Fibroblast of the aortic adventitia (primary cell): ENCODE measurements at places on chromosomes 4 and X.
A peak's percentile ranks its signal among the peaks of the same experiment; 100 is the strongest.

DNA sequence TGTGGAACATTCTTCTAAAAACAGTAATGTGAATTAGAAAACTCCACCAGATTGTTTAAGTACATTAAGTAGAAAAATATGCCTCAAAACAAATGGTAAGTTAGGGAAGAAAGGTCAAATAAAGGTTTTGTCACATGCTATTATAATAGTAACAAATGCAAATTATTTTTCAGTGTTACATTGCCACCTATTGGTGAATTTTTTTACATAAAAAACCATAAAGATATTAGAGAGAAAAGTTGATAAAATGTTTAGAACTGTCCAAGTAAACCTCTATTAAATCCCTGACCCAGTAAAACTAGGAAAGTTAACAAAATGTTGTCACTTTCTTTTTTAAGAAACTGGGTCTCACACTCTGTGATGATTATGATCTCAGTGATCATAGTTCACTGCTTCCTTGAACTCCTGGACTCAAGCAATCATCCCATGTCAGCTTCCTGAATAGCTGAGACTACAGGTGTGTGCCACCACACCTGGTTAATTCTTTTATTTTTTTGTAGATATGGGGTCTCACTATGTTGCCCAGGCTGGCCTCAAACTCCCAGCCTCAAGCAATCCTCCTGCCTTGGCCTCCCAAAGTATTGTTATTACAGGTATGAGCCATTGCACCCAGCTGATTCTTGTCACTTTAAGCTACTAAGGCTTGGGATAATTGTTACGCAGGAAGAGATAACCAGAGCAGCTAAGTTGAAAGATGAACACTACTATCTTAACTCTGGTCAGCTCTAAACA lies 157.6 kb downstream of the ATRX start:
- DNase-seq = peak; percentile 25

GRCh38 chrX:115549008-115549407 lies 12.0 kb upstream of the PLS3 start:
- DNase-seq = no peak

DNA sequence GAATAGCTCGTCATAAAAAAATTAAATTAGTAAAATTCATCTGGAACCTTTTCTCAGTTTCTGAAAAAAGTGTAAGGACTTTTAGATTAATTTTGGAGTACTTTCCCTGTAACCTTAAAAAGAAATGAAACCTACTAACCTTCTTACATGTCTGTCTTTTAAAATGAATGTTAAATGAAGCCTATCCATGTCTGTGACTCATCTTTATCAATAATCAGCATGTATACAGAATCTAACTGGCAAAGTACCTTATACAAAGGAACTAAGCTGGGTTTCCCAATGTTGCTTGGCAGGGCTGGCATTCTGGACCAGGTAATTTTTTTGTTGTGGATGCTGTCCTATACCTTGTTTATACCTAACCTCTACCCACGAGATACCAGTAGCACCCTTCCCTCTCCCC lies 13.6 kb downstream of the FBXW7 start:
- no peak for DNase-seq

- DNase-seq = no peak
Observed at GRCh38 chr4:123867910-123868587, 471.5 kb downstream of the SPRY1 start.

GRCh38 chr4:167885872-167886271 lies 206.5 kb upstream of the ANXA10 start:
- DNase-seq = peak; percentile 22

GRCh38 chr4:16418814-16419213 lies 192.5 kb upstream of the TAPT1 start:
- peak; percentile 87 for DNase-seq

GRCh38 chr4:139492429-139492828 lies 38.5 kb downstream of the RAB33B start:
- DNase-seq = no peak

- peak; percentile 69 for DNase-seq
Observed at GRCh38 chr4:74555231-74555630, 110.3 kb downstream of the AREG start.

DNA sequence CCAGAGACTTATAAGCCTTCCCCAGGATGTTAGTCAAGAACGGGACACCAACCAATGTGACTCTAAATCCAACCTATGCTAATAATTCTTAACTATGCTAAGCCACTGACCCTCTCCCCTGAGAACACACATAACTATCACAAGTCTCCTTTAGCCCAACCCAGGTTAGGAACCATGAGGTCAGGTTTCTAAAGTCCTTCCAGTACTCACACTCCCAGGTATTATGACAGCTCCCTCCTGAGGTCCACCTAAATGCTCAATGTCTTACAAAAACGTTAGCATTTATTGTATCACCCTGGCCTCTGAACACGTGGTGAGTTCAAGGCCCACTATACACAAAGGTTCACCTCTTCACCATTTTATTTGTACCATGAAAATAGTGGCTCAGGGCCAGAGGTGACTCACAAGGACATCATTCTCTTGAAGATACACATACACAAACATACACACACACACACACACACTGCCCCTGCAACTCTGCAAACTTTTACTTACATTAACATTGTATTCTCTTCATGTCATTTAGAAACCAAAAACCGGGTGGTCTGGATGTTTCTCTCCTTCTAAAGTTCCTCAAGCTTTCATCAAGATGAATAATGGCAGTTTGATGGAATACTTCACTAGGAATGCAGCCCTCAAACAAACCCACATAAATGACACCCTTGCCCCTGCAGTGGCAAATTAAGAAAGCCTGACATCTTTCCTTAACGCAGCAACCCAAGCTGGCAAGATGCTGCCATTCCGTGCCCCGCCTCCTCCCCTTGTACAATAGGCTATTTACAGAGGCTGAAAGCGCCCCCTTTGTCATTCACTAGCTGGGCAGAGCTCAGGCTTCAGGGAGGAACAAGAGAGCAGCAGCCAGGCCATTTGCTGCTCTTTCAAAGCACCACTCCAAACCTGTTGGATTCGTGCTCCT lies 17.7 kb downstream of the ACSL1 start:
- peak; percentile 72 for DNase-seq

- DNase-seq = no peak
Observed at GRCh38 chr4:119111296-119111695, 24.3 kb upstream of the MYOZ2 start.

GRCh38 chr4:37988670-37989069 lies 28.5 kb downstream of the PTTG2 start:
- DNase-seq = no peak

- no peak for DNase-seq
Observed at GRCh38 chr4:88827442-88827841, 129.8 kb upstream of the NAP1L5 start.

DNA sequence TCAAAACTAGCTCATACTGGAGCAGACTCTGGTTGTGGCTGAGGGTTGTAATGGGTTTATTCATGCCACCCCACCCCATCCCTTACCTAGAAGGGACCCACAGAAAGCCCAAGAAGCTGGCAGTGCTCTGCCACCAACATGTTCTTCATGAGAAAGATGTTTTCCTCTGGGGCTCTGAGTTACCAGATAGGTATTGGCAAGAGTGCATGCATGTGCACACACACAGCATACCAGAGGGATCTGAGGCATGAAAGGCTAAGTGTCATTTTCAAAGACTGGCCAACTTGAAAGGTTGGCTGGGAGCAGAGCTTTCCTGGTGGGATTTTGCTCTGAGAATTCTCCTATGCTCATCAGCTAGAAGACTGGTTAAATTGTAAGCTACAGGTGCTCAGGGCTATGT lies 65.2 kb downstream of the PHOX2B start:
- DNase-seq = no peak

DNA sequence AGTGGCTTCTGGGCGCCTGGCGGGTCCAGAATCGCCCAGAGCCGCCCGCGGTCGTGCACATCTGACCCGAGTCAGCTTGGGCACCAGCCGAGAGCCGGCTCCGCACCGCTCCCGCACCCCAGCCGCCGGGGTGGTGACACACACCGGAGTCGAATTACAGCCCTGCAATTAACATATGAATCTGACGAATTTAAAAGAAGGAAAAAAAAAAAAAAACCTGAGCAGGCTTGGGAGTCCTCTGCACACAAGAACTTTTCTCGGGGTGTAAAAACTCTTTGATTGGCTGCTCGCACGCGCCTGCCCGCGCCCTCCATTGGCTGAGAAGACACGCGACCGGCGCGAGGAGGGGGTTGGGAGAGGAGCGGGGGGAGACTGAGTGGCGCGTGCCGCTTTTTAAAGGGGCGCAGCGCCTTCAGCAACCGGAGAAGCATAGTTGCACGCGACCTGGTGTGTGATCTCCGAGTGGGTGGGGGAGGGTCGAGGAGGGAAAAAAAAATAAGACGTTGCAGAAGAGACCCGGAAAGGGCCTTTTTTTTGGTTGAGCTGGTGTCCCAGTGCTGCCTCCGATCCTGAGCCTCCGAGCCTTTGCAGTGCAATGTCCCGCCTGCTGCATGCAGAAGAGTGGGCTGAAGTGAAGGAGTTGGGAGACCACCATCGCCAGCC lies at the start of gene ATOH1:
TSS of gene ATOH1 (plus strand) at position 422 of the 663 bp plus-strand sequence. CDS start at position 596, 174 bp downstream.
- no peak for DNase-seq

GRCh38 chr4:16070203-16070602 lies 13.6 kb downstream of the PROM1 start:
- no peak for DNase-seq

DNA sequence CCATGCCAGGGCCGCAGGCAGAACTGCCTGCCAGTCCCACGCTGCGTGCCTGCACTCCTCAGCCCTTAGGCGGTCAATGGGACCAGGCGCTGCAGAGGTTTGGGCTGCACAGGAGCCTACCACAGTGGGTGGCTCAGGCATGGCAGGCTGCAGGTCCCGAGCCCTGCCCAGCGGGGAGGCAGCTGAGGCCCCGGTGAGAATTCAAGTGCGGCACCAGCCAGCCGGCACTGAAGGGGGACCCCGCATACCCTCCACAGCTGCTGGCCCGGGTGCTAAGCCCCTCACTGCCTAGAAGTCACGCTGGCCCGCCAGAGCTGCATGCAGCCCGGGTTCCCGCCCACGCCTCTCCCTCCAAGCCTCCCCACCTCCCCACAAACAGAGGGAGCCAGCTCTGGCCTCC lies 302.5 kb upstream of the UGT8 start:
- no peak for DNase-seq

- peak; percentile 37 for DNase-seq
Observed at GRCh38 chrX:25968920-25969319, 169.2 kb upstream of the MAGEB18 start.

- peak; percentile 48 for DNase-seq
Observed at GRCh38 chr4:140807491-140808252, 51.5 kb upstream of the TBC1D9 start.

GRCh38 chr4:54144661-54145171 lies 44.8 kb downstream of the GSX2 start:
- peak; percentile 35 for DNase-seq

DNA sequence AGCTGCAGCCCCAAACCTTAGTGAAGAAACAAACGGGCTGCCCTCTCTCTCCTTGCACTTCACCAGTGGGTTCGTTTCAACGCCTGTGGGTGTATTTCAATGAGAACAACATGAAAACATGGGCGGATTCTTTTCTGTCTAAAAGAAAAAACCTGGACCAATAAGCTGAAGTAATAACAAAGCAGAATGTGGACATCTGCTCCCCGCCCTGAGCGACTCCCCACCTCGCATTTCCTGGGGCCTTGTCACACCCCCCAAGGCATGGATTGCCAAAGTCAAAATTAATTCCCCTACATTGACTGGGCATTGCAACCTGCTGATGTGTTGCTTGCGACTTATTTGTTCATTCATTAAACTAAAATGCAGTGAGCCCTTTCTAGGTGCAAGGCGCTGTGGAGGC lies 142.9 kb downstream of the BCOR start:
- no peak for DNase-seq

- DNase-seq = no peak
Observed at GRCh38 chrX:35276115-35276514, 333.5 kb downstream of the FAM47B start.

GRCh38 chrX:134948333-134949241 lies 42.2 kb upstream of the SMIM10 start:
- DNase-seq = peak; percentile 91

DNA sequence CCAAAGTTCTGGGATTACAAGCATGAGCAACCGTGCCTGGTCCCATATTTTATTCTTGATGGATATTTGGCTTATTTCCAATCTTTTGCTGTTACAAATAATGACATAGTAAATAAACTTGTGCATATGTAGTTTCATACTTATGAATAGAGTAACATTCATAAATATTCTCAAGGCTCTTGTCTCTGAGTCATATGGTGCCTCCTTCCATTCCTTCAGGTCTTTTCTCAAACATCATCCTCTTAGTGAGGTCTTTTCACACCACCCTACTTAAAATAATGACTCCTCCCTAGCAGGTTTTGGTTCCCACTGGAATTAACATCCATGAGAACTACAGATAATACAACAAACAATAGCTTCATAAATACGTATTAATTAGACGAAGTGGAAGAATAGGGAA lies 416.6 kb downstream of the IQCM start:
- DNase-seq = no peak

DNA sequence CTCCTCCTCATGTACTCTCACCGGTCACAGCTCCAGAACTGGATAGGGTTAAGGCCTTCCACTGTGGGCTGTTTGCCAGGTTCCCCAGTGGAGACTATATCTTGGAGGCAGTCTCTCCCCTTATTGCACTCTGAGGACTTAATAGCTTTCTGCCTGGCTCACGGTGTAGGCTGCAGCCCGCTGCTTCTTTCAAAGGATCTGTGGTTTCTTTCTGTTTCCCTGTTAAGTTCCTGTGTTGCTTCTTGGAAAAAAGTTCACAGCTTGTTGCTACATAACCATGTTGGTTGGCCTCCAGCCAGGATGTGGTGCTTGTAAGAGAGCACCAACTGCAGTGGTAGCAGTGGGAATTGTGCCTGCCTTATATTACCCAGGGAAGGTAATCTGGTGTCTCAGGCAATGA lies 24.9 kb upstream of the ZDHHC15 start:
- DNase-seq = no peak

DNA sequence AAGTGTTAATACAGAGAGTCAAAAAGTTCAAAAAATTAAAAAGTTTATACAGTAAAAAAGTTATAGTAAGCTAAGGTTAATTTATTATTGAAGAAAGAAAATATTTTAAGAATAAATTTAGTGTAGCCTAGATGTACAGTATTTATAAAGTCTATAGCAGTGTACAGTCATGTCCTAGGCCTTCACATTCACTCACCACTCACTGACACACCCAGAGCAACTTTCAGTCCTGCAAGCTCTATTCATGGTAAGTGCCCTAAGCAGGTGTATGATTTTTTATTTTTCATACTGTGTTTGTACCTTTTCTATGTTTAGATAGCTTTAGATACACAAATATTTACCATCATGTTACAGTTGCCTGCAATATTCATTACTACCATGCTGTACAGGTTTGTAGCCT lies 108.9 kb downstream of the FHIP1A start:
- DNase-seq = no peak

DNA sequence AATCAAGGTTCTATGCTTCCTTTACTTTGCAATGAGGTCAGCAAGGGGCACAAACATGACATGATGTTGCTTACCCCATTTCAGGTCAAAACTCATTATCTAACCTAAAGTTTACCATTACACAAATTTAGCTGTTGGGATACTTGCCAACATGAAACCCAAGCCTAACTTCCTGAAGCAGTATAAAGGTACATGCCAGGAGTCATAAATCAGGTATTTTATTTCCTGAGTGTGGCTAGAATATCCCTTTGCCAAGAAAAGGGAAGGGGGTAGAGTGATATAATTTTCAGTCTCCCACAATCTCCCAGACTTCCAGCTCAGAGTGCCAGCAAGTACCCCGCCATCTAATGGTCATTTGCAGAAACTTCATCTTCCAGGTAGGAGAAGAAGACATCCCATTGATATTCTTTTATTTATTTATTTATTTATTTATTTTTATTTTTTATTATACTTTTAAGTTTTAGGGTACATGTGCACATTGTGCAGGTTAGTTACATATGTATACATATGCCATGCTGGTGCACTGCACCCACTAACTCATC lies 136.6 kb downstream of the NEXMIF start:
- DNase-seq = no peak
